ENCODE measurements at places on chromosomes 5 and 9.

DNA sequence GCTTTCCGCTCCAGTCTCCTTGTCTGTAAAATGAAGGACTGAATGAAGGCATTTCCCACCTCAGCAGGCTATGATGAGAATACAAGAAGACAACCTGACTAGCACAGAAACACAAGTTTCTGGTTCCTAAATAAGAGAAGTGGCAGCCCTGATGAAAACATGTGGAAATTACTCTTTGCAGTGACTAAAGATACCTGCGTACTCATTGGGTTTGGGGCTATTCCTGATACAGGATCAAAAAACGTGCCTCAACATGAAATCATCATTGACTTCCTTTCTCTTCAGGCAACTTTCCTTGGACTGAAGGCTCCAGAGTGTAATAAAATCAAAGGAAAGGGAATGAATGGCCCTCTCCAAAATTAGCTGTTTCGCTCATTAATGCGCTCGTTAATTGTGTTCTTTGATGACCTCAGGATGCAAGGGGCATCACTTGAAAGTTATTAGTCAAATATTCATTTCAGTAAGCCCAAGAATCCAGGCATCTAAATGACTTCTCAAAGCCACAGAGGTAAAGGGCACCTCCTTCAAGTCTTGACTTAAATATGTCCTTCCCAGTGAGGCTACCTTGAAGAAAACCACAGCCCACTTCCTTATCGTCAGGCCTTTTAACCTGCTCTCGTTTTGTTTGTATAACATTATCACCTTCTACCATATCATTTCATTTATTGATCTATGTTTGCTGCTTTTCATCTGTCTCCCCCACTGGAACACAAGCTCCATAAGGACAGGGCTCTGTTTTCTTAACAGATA is 68.9 kb downstream of the RASEF start:
- no peak for DNase-seq

DNA sequence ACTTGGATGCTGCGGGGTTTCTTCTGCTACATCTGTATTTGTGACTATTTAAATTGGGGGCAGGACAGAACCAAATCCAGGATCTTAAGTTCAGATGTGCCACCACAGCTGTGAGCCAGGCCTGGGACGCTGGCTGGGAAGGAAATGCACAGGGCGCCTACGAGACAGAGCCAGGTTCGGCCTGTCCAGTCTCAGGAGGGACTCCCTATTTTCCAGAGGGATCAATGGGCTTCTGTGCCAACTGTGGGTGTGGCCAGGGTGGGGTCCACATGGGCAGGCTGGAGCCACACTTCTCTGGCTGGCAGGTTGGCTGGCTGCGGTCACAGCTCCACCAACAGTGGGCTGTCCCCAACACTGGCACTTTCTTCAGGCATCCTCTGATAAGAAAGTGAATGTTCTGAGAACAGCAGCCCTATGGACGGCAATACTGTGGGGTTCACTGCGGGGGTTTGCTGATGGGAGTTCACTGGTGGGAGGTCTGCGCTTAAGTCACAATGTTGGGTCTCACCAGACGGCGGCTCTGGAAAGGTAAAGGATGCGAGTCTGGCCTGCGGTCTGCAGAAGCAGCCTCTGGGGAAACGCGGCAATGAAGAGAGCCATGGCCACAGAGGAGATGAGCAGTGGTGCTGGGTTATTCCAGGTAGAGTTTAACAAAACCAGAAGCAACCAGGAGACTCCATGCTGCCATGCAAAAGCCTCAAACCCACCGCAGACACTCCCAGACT is 78.1 kb downstream of the DAP start:
- DNase-seq = no peak

DNA sequence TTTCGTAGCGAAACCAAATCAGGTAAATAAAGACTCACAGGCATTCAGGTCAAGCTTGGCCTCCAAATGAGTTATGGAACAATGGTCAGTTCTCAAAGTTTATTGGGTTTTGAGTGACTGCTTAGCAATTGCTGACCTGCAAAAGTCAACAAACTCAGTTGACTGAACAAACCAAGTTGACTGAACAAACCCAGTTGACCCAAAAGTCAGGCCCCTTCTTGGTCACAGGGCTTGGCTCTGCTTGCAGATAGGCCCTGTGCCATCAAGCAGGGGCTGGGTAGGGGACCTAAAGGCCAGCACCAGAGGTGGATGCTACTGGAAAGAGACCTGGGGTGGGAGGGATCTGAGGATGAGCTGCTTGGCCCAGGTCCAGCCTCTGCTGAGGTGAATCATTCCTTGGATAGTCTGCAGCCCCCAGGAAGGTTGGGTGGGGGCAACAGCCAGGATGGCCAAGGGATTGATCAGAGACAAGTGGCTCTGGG is 64.6 kb downstream of the GADD45G start:
- DNase-seq = no peak

- DNase-seq = no peak
Measured at GRCh38 chr9:135891027-135891631, 16.2 kb downstream of the CAMSAP1 start.

DNA sequence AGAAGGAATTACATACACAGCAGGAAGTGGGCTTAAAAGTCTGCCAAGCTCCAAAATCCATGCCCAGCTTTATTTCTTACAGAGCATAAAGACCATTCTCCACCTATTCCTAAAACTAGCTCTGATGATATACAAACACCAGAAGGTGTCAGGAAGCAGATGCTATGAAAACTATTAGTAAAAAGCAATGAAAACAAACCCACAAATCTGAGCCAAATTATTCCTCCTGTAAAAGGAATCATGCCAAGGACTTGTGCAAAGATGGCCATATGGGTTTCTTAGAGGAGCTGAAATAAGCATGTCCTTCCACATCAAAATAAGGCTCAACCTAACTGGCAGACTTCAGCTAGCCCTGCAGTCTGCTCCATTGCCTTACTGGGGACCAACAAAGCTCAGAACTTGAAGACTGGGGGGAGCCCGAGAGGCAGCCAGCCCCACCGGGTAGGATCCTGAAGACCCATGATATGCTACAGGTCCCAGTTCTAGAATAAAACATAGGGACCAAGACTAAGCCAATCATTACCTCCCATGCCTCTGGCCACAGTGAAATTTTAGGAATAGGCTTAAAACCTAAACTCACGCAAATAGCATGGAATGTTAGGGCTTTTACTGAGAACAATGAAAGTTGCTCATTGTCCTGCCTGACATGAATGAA is 42.8 kb upstream of the GABRP start:
- no peak for DNase-seq

DNA sequence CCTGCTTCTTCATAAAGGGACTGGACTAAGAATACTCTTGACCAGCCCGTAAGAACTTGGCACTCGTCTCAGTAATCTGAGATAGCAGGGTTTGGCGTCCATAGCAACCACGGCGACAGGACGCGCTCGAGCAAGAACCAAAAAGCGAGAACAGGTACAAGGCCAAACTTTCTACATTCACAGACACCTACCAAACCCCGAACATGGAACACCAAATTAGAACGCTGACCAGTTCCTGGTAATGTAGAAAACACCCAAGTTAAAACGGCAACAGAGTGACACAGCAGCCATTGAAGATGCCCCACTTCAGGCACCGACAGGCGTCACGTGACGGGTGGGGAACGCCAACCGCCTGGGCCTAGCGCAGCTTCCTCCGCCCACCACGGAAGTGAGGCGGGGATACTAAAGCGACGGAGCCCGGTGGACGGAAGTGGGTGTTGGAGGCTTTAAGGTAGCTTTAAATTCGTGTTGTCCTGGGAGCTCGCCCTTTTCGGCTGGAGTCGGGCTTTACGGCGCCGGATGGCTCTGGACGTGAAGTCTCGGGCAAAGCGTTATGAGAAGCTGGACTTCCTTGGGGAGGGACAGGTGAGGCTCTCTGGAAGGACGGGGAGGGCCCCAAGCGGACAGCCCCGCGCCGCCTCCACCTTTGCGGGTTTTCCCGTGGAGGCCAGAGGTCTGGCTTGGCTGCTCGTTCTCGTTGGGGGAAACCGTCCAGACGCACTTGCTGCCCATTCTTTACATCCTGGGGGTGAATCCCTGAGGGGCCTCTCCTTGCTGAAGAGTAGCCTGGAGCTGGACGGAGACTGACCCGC is at the start of gene CDK7:
Gene CDK7, plus strand, starts transcription at position 430 of the 812 bp plus-strand sequence. Its CDS starts 90 bp downstream, at position 520.
- peak; percentile 88 for DNase-seq

GRCh38 chr5:93598091-93599000 is 15.3 kb downstream of the NR2F1 start:
- DNase-seq = no peak

DNA sequence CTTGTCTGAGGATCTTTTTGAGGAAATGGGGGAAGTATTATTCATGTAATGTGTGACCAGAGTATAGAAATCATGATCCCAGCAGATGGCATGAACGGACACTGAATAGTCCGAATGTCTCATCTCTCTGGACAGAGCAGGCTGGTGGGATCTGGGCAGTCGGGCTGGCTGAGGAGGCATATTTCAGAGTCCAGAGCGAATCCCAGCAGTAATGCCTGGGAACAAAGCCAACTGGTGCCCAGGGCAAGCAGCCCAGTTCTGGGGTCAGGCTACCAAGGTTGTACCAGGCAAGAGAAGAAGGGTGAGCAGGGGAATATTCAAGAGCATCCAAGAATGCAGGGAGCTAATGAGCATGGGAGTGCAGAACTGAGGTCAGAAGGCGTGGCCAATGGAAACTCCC is 306.4 kb downstream of the ZSWIM6 start:
- no peak for DNase-seq

GRCh38 chr9:137449081-137449844 is 8.1 kb upstream of the ENTPD8 start:
- no peak for DNase-seq

GRCh38 chr5:42993516-42994245 is 46.4 kb downstream of the ANXA2R start:
- no peak for DNase-seq

- DNase-seq = no peak
Measured at GRCh38 chr5:20610681-20611080, 622.7 kb upstream of the CDH18 start.

DNA sequence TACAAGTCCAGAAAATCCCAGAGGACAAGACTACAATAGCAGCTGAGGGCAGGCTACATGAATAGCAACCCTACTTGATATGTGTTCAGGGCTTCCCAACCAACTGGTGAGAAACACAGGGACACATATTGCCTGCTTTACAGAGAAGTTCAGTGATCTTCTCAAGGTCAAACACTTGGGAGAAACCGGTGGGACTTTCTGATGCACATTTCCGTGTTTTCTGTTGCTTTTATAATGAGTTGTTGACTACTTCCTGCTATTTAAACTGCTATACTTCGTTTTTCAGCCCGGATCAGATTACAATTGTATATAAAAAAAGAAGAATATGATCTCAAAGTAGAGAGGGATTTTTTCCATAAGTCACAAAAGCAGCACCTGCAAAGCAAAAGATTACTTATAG is 175.1 kb downstream of the SNX18 start:
- no peak for DNase-seq

- peak; percentile 21 for DNase-seq
Measured at GRCh38 chr9:70563431-70564204, 149.2 kb upstream of the KLF9 start.

- DNase-seq = no peak
Measured at GRCh38 chr9:105296445-105296844, 52.0 kb downstream of the SLC44A1 start.

GRCh38 chr9:37007295-37007694 is 26.8 kb downstream of the PAX5 start:
- no peak for DNase-seq

- DNase-seq = no peak
Measured at GRCh38 chr9:93587651-93588347, 11.4 kb downstream of the PHF2 start.

DNA sequence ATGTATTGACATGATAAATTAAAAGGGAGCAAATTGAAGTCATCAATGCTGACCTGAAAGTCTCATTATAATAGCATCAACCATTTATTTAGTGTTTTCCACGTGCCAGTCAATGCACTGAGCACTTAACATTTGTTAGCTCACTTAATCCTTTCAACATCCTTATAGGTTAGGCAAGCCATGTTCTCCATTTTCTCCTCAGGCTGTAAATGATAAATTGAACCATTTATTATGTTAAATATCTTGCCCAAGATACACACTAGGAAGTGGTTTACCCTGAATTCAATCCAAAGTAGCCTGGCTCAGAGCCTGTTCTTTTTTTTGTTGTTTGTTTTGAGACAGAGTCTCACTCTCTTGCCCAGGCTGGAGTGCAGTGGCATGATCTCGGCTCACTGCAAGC is 25.0 kb upstream of the SNX2 start:
- DNase-seq = no peak

DNA sequence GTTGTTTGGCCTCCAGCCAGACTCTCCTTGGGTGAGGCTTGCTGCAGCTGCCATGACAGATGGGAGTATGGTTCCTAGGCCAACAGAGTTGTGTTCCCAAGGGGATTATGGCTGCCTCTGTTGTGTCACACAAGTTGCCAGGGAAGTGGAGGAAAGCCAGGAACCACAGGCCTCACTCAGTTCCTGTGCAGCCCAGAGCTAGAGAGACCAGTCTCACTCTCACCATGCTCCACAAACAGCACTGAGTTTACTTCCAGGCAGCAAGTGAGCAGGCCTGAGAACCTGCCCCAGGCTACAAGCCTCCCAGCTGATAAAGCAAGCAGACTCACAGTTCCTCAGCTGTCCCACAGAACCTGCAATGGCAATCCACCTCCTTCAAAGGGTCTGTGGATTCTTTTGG is 273.6 kb upstream of the TAS2R1 start:
- no peak for DNase-seq

- DNase-seq = no peak
Measured at GRCh38 chr5:99317136-99317535, 388.3 kb upstream of the CHD1 start.

GRCh38 chr5:132098151-132098594 is 24.6 kb downstream of the CSF2 start:
- DNase-seq = no peak

GRCh38 chr5:127586811-127587210 is 62.1 kb upstream of the CTXN3 start:
- DNase-seq = no peak
